Upper lobe of left lung (tissue), 6 donors: ENCODE measurements at places on chromosomes 7 and 10. TPM values are rescaled to one million over a fixed set of nuclear protein-coding genes. Genes with fewer than 3 reads are reported as not detected.

- H3K4me3 ChIP-seq = no peak overlapping the region
- peak; percentile 88 for DNase-seq
- H3K4me1 ChIP-seq = peaks cover 95% of the 10 kb centered on the region
- peaks cover 3% of the 10 kb centered on the region for H3K36me3 ChIP-seq
- H3K27ac ChIP-seq = peak overlapping the region; percentile 58
- no peaks in the 10 kb centered on the region for H3K27me3 ChIP-seq
Measured at GRCh38 chr10:125151553-125152449, 8.6 kb downstream of the CTBP2 start.

- DNase-seq = no peak
- no peak overlapping the region for H3K27ac ChIP-seq
- no peaks in the 10 kb centered on the region for H3K27me3 ChIP-seq
- no peak overlapping the region for H3K4me3 ChIP-seq
- H3K36me3 ChIP-seq = no peaks in the 10 kb centered on the region
- H3K4me1 ChIP-seq = no peaks in the 10 kb centered on the region
Measured at GRCh38 chr10:116263870-116264655, 8.9 kb downstream of the GFRA1 start.

DNA sequence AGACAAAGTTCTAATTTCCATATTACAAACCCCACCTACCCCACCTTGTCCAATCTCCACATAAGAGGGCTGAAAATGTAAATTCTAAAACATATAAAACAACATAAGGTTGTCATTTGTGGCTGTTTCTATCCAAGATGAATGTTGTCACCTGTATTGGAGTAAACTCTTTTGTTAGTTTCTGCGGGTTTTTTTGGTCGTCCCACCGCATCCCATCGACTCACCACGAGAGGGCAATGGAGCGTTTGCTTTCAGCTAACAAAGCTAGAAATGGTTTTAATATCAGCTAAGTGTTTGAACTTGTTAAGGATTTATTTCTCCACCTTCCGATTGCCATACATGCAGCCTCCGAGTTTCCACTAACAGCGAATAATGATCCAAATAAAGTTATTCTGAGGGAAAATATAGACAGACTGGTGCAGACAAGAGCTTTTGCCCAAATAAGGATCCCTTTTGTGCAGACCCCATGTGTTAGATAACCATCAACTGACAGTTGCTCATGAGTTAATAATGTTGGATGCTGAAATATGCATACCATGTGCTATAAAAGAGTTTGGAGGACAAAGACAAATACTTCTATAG is 137.2 kb downstream of the ARID5B start:
- H3K4me1 ChIP-seq = peaks cover 42% of the 10 kb centered on the region
- no peak for DNase-seq
- no peaks in the 10 kb centered on the region for H3K27me3 ChIP-seq
- peak overlapping the region; percentile 34 for H3K27ac ChIP-seq

DNA sequence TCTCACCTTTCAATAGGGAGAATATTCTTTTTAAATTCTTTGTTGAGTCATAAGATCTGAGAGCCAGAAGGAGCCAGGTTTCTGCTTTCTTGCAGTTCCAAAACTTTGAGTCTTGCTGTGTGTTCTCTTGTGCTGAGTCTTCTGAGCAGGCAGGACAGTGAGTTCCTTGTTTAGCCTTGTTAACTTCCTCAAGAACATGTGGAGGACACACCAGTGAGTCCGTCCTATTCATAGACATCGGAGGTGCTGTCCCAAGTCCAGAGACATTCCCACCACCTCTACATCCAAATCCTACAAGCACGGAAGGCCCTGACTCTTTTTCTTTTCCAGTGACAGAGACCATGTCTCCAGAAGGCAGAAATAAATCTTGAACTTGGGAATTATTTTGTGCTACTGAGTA is 135.2 kb upstream of the AGK start:
- H3K4me3 ChIP-seq = no peak overlapping the region
- H3K27ac ChIP-seq = no peak overlapping the region
- H3K36me3 ChIP-seq = no peaks in the 10 kb centered on the region
- H3K27me3 ChIP-seq = no peaks in the 10 kb centered on the region
- DNase-seq = no peak
- H3K4me1 ChIP-seq = no peaks in the 10 kb centered on the region

- DNase-seq = no peak
- no peak overlapping the region for H3K4me3 ChIP-seq
- H3K36me3 ChIP-seq = no peaks in the 10 kb centered on the region
Measured at GRCh38 chr7:110420788-110421187, 670.1 kb upstream of the LRRN3 start.

DNA sequence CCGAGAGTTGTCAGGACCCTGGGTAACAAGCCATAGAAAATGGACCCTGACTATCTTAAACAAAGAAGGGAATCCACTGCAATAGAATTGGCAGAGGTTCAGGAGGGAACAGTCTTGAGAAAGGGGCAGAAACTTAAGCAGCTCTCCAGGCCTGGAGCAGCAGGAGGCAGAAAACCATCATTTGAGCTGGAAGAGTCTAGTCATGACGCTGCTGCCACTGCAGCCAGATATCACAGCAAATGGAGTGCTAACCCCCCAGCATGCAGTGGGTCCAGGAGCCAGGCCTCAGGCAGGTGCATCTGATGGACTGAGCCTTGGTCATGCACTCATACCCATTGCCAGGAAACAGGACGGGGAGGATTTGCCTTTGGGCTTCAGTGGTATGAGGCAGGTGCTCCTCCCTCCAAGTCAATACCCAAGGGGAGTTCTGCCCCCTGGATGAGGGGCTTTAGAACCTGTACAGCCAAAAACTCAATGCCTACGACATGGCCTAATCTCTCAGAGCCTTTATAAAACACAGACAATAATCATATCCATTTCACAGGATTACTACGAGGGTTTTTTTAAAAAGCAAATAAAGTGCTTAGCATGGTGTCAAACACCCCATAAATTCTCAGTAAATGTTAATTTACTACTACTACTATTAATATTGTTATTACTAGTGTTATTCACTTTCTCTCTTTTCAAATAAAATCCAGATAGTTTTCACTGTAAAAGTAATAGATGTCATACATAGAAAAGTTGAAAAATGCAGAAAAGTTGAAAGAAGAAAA is 30.7 kb downstream of the DUSP5 start:
- H3K27ac ChIP-seq = no peak overlapping the region
- DNase-seq = no peak
- peaks cover 17% of the 10 kb centered on the region for H3K4me1 ChIP-seq
- no peak overlapping the region for H3K4me3 ChIP-seq
- H3K27me3 ChIP-seq = no peaks in the 10 kb centered on the region
- no peaks in the 10 kb centered on the region for H3K36me3 ChIP-seq

- H3K4me1 ChIP-seq = no peaks in the 10 kb centered on the region
- H3K27ac ChIP-seq = peak overlapping the region; percentile 35
- no peak for DNase-seq
- no peaks in the 10 kb centered on the region for H3K27me3 ChIP-seq
Measured at GRCh38 chr7:123916240-123916724, 8.8 kb upstream of the SPAM1 start.

GRCh38 chr7:47712416-47712815 is 130.5 kb upstream of the TNS3 start:
- DNase-seq = no peak
- H3K27ac ChIP-seq = no peak overlapping the region
- no peaks in the 10 kb centered on the region for H3K27me3 ChIP-seq

Gene MDFIC
- 13.8 TPM for total RNA-seq
